ENCODE measurements at places on chromosomes 4 and X. TPM values are rescaled to one million over a fixed set of nuclear protein-coding genes. Genes with fewer than 3 reads are reported as not detected.
A peak's percentile ranks its signal among the peaks of the same experiment; 100 is the strongest.

Gene CHST7
- 3.3 TPM for total RNA-seq

DNA sequence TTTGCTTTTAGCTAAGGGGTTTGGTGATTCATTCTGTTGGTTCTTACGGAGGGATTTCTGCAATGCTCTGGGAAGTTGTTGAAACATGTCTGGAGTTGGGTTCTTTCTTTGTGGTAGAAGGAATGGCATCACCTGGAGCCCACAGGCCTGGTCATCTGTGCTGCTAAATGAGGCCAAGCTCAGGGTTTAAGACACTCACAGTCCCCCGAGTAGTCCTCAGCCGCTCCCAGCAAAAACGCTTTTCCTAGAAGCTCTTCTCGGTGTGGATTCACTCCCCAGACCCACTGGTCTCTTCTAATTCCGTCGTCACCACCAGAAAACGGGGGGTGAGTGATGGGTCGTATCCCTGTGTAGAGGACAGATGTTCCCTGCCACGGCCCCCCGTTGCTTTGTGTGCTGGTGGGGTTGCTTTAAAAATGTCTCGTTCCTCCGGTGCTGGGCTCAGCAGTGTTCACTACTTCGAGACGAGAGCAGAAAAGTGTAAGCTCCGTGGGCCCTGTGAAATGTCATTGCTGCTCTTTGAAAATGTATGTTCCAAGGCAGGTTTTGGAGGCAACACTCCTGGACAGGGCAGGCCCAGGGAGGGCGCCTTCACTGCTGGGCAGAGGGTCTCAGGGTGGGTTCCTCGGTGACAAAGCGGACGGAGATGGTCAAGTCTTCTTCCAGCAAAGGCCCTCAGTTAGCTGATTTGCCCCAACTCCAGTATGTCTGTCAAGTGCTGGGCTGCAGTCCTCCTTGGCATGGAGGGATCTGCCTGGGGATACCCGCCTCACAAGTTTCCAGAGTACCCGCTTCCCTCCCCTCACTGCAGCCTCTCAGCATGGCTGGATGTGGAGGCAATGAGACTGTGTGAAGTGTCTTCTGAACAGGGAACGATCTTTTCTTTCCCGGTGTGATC lies 37.3 kb downstream of the PSAPL1 start:
- no peak for DNase-seq

GRCh38 chrX:150239946-150240642 lies 123.0 kb upstream of the MAMLD1 start:
- DNase-seq: no peak

Gene HTN1
- total RNA-seq: not detected

GRCh38 chr4:140851032-140851636 lies 94.9 kb upstream of the TBC1D9 start:
- peak; percentile 74 for DNase-seq

DNA sequence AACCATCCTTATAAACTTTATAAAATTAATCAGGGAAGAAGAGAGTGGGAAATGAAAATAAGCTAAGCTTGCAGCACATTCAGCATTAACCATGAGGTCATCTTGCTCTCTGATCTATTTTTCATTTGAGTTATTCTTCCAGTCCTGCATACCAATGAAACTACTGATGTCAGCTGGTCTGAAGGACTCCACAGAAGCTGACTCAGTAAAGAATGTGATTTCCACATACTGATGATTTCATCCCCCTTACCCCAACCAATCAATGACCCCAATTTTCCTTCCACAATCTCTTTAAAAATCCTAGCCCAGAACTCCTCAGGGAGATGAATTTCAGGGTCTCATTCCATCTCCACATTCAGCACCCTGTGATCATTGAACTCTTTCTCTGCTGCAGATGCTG lies 18.8 kb upstream of the DSPP start:
- no peak for DNase-seq

GRCh38 chr4:32824336-32824735 lies 2104.2 kb downstream of the PCDH7 start:
- no peak for DNase-seq

DNA sequence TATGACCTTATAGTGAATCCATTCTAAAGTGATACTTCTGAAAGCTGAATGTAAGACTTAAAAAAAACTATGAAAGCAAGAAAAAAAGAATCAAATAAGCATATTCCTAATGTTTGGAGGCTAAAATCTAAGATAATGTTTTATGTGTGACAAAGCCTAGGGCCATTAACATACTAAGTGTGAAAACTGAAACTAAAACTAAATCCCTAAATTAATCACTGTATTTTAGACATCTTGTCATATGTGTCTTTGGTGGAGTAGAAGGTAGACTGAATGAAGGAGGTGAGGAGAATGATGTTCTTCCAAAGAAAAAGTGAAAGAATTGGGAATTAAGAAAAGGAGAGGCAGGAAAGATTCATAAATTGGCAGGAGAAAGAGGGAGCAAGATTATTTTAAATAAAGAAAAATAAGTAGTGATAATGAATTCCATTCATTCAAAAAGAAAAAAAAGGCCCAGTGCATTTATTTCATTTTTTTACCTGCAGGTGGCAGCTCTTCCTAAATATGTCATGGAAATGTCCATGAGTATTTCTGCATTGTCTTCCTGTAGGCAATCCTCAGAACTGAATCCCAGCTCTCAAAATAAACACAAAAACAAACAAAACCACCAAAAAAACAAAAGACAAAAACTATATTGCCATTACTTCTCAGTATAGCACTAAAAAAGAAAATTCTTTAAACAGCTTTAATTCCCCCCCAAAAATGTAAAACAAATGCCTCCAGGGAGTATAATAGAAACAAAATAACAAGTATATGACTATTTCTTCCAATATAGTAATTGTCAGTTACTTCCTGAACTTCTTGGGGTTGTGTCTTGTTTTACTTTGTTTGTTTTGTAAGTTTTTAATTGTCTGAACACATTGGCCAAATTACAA lies 17.0 kb upstream of the AP1AR start:
- DNase-seq: no peak

Gene SMIM31
- 16.5 TPM for total RNA-seq

GRCh38 chr4:183098723-183099536 lies at the start of gene WWC2:
Gene WWC2 (plus strand): TSS chr4:183099257. CDS start chr4:183099492, 235 bp downstream.
- DNase-seq: peak; percentile 37

GRCh38 chr4:77104791-77105540 lies 29.2 kb upstream of the CCNI start:
- peak; percentile 63 for DNase-seq

DNA sequence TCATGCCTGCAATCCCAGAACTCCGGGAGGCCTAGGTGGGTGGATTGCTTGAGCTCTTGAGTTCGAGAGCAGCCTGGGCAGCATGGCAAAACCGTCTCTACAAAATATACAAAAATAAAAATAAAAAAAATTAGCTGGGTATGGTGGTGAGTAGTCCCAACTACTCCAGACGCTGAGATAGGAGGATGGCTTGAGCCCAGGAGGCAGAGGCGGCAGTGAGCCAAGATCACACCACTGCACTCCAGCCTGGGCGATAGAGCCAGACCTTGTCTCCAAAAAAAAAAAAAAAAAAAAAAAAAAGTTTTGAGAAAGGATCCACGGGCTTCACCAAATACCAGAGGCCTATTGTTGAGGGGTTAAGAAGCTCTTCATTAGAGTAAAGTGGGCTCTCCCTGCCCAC lies 8.0 kb downstream of the SUPT20HL2 start:
- DNase-seq: no peak

- DNase-seq: no peak
Observed at GRCh38 chr4:125131891-125132680, 182.7 kb upstream of the FAT4 start.

DNA sequence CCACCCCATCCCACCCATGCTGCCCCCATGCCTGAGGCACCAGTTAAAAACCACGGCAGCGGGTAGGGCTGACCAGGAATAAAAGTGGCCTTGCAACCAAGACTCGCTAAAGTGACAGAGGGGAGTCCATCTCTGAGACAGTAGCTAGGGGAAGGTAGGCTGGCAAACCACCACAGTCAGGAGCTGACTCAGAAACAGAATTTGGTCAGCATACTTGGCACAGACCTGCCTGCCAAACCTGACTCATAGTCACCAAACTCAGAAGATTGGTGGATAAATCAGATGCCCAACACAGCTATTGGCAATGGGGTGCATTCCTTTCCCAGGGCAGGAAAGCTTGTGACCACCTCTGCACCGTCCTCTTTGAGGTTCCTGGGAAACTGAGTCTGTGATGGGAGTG lies 193.8 kb downstream of the BCOR start:
- DNase-seq: no peak

Gene EDNRA
- 0.88 TPM for total RNA-seq

Data from Peyer's patch (tissue), 4 donors.